SK-N-SH (cell line): ENCODE measurements at places on chromosomes 7 and 10.

- no peak for DNase-seq
Measured at GRCh38 chr7:112296432-112296831, 89.9 kb downstream of the ZNF277 start.

DNA sequence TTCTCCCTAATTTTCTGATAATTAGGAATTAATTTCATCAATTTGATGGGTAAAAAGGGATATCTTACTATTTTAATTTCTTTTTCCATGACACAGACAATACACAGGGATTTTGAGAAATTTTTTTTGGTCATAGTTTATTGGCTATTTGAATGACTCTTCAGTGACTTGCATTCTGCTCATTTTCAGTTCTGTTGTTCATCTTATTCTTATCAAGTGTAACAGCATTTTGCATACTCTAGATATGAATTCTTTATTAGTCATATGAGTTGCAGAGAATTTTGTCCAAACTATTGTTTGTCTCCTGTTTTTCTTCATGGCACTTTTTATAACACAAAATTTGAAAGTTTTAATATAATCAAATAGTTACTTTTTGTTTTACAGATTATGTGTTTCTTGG, 41.7 kb downstream of the MKLN1 start:
- DNase-seq = no peak

DNA sequence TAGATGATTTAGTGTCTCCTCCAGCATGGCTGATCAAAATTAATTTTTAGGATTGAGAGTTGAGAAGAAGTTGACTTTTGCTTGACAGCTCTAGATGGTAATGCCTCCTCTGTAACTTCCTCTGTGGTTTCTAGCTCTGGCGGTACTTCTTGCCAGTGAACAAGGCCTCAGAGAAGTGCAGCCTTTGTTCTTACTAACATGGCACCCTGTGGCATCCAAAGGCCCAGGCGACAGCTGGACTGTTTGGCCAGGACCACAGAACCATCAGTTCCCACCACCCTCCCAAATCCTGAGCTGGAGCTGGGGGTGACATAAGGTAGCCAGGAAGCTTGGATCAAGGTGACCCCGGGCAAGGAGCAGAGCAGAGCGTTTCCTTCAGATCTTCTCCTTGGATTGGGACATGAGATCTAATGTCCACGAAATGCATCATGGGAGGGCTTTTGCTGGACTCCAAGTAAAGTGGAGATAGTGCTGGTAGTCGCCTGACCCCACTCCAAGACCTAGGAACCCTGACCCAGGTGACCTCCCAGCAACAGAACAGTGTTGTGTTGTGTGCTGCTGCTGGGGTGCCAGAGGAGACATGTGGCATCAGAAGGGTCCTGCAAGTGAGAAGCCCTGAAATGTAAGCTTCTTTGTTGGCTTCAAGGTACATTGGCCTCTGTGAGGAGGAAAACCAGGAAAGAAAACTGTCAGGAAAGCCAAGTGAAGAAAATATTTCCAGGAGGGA, 41.8 kb downstream of the APBB1IP start:
- DNase-seq = no peak

GRCh38 chr10:94546049-94546900, 687 bp downstream of the HELLS start:
- DNase-seq = peak; percentile 55

DNA sequence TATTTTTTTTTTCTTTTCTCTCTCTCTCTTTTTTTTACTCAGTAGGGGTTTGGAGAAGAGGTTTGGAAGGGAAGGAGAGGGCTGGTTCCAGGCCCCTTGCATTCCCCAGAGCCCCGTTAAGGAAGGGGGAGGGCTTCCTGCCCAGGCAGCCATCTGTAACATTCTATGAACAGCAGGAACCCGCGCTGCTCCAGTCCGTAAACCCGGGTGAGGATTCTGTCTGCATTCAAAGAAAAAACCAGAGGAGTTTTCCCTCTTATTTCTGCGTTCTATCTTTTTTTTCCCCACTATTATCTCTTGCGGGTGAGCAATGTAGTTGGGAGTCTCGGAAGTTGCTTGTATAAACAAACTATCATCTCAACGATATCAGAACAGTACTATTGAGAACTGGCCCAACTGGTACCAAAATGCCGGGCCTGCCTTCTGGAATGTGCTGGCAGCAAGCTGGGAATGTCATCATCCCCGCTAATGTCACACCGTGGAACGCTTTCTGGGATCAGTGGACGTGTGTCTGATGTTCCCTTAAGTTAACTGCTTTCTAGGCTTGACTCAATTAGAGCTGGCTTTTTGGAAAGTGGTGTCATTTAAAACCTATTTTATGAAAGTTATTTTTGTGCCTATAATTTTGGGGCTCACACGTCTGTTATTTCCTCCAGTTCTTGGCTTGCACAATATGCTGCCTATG, 153.1 kb upstream of the MEOX2 start:
- peak; percentile 15 for DNase-seq
